ENCODE measurements at places on chromosomes 5 and 9.
A peak's percentile ranks its signal among the peaks of the same experiment; 100 is the strongest.

- DNase-seq, result no peak
These were observed 192.3 kb downstream of the DEPDC1B start for GRCh38 chr5:60507687-60508086.

DNA sequence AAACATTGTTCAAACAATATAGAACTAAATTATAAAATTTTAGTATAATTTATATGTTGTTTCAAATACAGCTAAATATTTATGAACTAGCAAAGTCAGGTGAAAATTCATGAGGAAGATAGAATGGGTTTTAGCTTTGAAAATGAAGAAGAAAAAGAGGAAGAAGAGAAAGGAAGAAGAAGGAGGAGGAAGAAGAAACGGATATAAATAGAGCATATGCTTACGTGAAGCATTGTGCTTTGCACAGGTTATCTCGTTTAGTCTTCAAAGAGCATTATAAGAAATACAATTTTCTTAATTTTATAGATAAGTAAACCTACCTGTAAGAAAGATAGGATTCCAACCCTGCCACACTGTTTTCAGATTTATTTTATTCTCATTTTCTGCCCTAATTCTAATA, 620.6 kb upstream of the DAB2 start:
- no peak for DNase-seq

- DNase-seq, result peak; percentile 16
These were observed 292.5 kb downstream of the PARP8 start for GRCh38 chr5:50958852-50959457.

GRCh38 chr5:73370640-73371583, 77.7 kb downstream of the FOXD1 start:
- DNase-seq, result no peak

DNA sequence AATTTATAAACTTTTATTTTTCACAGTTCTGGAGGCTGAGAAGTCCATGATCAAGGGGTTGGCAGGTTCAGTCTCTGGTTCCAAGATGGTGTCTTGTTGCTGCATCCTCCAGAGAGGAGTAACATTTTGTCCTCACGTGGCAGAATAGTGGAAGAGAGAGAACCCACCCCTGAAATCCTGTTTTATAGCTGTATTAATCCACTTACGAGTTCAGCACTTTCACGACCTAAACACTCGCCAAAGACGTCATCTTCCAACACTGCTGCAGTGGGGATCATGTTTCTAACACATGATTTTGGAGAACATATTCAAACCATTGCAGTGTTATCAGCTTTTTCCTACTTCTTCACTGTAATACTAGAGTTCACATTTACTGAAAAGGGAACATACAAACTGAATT, 233.0 kb upstream of the ATP10B start:
- DNase-seq, result no peak

- no peak for DNase-seq
These were observed 377 bp upstream of the PCDHAC2 start for GRCh38 chr5:140965905-140966292.

Data from naive thymus-derived CD8-positive, alpha-beta T cell (primary cell).